COR-L47 (cell line): ENCODE measurements at places on chromosomes 1 and 21.

GRCh38 chr1:69765951-69766350 lies 198.2 kb downstream of the LRRC7 start:
- DNase-seq: no peak

- DNase-seq: no peak
Observed at GRCh38 chr1:213968146-213968825, 19.5 kb upstream of the PROX1 start.

DNA sequence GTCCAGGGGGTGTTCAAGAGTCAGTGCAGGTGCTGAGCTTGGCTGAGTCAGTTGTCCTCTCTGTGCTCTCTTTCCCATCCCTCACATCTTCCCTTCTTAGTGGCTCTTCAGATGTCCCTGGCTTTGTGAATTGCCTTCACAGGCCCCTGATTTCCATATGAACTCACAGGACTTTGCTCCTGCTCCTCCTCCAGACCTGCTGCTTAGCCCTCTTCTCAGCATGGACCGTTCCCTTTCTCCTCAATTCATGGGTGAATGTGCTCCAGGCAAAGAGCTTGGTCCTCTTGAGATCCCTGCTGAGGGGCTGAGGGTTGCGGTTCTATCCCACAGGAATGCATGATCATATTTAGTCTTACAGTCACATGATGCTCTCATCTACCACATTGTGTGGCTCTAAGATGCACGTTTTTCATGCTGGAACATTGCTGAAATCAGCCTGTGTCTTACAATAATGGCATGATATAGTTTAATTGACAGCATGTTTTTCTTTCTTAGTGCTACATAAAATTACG lies 30.5 kb downstream of the CACNA1E start:
- DNase-seq: no peak

DNA sequence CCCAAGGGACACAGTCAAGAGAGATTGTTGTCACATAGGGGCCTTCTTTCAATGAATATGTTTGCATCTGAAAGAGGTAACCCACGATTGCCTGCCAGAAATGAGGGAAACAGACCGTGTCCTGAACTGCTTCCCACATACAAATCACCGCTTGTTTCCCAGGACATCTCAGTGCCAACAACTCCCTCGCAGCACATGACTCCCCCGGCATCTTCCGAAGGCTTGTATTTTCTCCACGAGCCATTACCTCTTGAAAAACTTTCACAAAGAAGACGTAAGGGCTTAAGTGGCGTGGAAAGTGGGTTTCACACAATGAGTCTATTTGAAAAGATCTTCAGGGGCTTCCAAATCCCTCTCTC lies 31.6 kb upstream of the PDE9A start:
- DNase-seq: no peak
